ENCODE measurements at places on chromosomes 11 and 22. TPM values are rescaled to one million over a fixed set of nuclear protein-coding genes. Genes with fewer than 3 reads are reported as not detected.

MIOX gene
- not detected for total RNA-seq

MRE11 gene
- 17.2 TPM for total RNA-seq

NLRP14 gene
- not detected for total RNA-seq

KCNK4 gene
- 0.21 TPM for total RNA-seq

HSPA8 gene
- total RNA-seq = 1,458 TPM

GDPD4 gene
- not detected for total RNA-seq

LRRC55 gene
- total RNA-seq = not detected

CLCF1 gene
- total RNA-seq = 50.6 TPM

SCGB1A1 gene
- total RNA-seq = not detected

GAS2 gene
- total RNA-seq = 0.95 TPM

OR8D4 gene
- not detected for total RNA-seq

CHRM1 gene
- not detected for total RNA-seq

KRTAP5-2 gene
- total RNA-seq = not detected

CBX7 gene
- total RNA-seq = 0.70 TPM

IL10RA gene
- total RNA-seq = 0.06 TPM

PLAAT4 gene
- 1.8 TPM for total RNA-seq

INS gene
- total RNA-seq = not detected

MS4A6A gene
- total RNA-seq = not detected

DLG2 gene
- total RNA-seq = 0.20 TPM

SYT12 gene
- total RNA-seq = 13.3 TPM

DDB1 gene
- total RNA-seq = 188 TPM

NXPE1 gene
- total RNA-seq = not detected

HTR3A gene
- not detected for total RNA-seq

TSKU gene
- total RNA-seq = 98.6 TPM

PRRG4 gene
- 1.2 TPM for total RNA-seq

VWCE gene
- 0.39 TPM for total RNA-seq

DUSP8 gene
- 1.3 TPM for total RNA-seq

DBX1 gene
- total RNA-seq = not detected

OR2D2 gene
- total RNA-seq = not detected

OSM gene
- total RNA-seq = not detected

All from A549 treated with ZK216348 at 1 μM for 4 hours (cell line).